ENCODE measurements at places on chromosomes 11 and 22. TPM values are rescaled to one million over a fixed set of nuclear protein-coding genes. Genes with fewer than 3 reads are reported as not detected.

The PDE2A gene
- polyA plus RNA-seq: 0.62 TPM

The DGAT2 gene
- 3.3 TPM for polyA plus RNA-seq

The TSSK2 gene
- polyA plus RNA-seq: not detected

The SHANK3 gene
- polyA plus RNA-seq: 2.1 TPM

The OR5AN1 gene
- polyA plus RNA-seq: not detected

The LIPT2 gene
- 3.8 TPM for polyA plus RNA-seq

The SIK3 gene
- 7.3 TPM for polyA plus RNA-seq

The TEAD1 gene
- 116 TPM for polyA plus RNA-seq

The APOL4 gene
- polyA plus RNA-seq: not detected

The TPBGL gene
- polyA plus RNA-seq: 0.09 TPM

The RIBC2 gene
- 2.4 TPM for polyA plus RNA-seq

The OR52A1 gene
- polyA plus RNA-seq: not detected

The PGA5 gene
- polyA plus RNA-seq: not detected

The ACTN3 gene
- polyA plus RNA-seq: not detected

The OR4A16 gene
- not detected for polyA plus RNA-seq

The NLRP10 gene
- not detected for polyA plus RNA-seq

The ENTHD1 gene
- not detected for polyA plus RNA-seq

The PRRG4 gene
- polyA plus RNA-seq: 0.72 TPM

The TRIM77 gene
- polyA plus RNA-seq: not detected

The NAALAD2 gene
- not detected for polyA plus RNA-seq

The OR52H1 gene
- not detected for polyA plus RNA-seq

The PSMD13 gene
- 198 TPM for polyA plus RNA-seq

The MUC5AC gene
- polyA plus RNA-seq: 0.18 TPM

The C11orf42 gene
- polyA plus RNA-seq: not detected

The APOA1 gene
- 0.21 TPM for polyA plus RNA-seq

The ARVCF gene
- 2.1 TPM for polyA plus RNA-seq

The MFNG gene
- 1.7 TPM for polyA plus RNA-seq

The DUSP8 gene
- polyA plus RNA-seq: 0.59 TPM

The LYVE1 gene
- not detected for polyA plus RNA-seq

The NEFH gene
- 0.29 TPM for polyA plus RNA-seq

The RAG2 gene
- not detected for polyA plus RNA-seq

The A4GALT gene
- polyA plus RNA-seq: 7.8 TPM

The BATF2 gene
- polyA plus RNA-seq: 0.35 TPM
